Activated CD4-positive, alpha-beta T cell treated with anti-CD3 and anti-CD28 coated beads for 36 hours (primary cell): ENCODE measurements at places on chromosomes 4 and X. TPM values are rescaled to one million over a fixed set of nuclear protein-coding genes. Genes with fewer than 3 reads are reported as not detected.

DNA sequence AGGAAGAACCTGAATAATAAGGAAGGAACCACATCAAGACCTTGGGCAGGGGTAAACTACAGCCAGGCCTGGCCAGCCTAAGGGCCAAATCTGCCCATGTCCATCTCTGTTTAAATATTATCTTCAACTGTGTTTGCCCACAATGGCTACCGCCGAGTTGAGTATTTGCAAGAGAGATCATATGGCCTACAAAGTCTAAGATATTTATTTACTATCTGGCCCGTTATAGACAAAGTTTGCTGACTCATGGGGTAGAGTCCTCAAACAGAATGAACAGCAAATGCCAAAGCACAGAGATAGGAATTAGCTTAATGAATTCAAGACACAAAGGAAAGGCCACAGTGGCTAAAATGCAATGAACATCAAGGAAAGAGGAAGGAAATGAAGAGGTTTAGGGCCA lies 44.8 kb downstream of the RPS6KA3 start:
- peaks cover 52% of the 10 kb centered on the region for H3K4me1 ChIP-seq
- no peak overlapping the region for H3K4me3 ChIP-seq
- no peaks in the 10 kb centered on the region for H3K27me3 ChIP-seq

GRCh38 chr4:138113819-138114400 lies 128.2 kb downstream of the SLC7A11 start:
- no peaks in the 10 kb centered on the region for H3K36me3 ChIP-seq
- no peak overlapping the region for H3K27ac ChIP-seq
- peaks cover 7% of the 10 kb centered on the region for H3K27me3 ChIP-seq
- no peak for DNase-seq

DNA sequence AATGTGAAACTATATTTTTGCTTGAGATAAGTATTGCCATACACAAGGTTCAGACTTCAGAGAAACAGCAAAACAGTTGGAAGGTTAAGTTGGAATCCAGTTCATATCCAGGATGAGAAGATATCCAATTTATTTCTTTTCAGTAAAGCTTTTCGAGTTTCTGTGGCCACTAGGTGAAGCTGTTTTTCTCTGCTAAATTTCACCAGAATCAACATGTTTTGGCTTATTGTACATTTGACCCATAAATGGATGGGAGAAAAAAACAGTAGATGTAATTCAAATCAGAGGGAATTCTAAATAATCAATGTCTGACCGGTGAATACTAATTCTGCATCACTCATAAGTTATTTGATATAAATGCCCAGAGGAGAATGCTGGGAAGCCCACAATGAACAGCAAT lies 9.1 kb upstream of the METTL14 start:
- no peaks in the 10 kb centered on the region for H3K36me3 ChIP-seq
- no peaks in the 10 kb centered on the region for H3K27me3 ChIP-seq
- H3K4me1 ChIP-seq = no peaks in the 10 kb centered on the region
- H3K27ac ChIP-seq = no peak overlapping the region
- DNase-seq = no peak

DNA sequence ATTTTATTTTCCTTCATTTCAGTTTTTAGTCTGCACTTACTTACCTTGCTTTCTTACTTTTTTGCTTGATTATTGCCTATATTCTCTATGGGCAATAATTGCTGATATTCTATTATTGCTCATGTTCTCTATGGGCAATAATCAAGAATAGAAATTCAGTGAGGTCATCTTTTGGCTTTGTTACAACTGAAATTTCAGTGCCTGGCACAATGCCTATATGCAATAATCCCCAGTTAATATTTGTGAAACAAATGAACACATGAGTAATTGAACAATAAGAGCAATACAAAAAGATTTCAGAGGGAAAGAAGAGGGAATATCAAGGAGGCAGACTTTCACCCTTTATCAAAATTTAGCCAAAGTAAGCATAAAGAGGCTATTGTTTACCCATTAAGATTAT lies 48.6 kb upstream of the ARSJ start:
- no peaks in the 10 kb centered on the region for H3K4me1 ChIP-seq
- no peaks in the 10 kb centered on the region for H3K27me3 ChIP-seq
- no peak overlapping the region for H3K27ac ChIP-seq
- H3K4me3 ChIP-seq = no peak overlapping the region
- H3K36me3 ChIP-seq = no peaks in the 10 kb centered on the region

DNA sequence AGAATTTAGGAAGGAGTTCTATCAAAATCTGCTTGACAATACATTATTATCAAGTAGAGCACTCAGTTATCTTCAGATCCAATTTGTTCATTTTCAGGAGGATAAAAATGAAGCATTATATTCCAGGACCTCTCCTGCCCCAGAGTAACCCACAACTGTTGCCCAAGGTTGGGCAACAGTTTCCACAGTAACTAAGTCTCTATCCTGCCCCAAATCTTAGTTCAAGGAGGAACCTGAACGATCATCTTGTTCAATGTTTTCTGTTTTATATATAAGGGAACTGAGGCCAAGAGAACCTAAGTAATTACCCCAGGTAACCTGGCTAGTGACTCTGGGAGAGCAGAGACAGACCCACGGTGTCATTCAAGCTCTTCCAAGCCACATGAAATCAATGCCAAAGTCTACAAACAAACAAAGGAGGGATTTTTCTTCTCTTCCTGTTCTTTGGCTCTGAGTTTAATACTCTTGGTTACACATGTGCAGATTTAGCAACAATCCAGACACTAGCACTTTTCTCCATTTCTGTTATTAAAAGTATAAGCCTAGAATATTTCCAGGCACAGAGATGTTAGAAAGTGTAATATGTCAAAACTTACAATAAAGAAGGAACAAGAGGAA lies 105.6 kb downstream of the C4orf51 start:
- no peak overlapping the region for H3K27ac ChIP-seq
- DNase-seq = no peak
- peaks cover 57% of the 10 kb centered on the region for H3K36me3 ChIP-seq
- no peaks in the 10 kb centered on the region for H3K27me3 ChIP-seq
- H3K4me1 ChIP-seq = peaks cover 26% of the 10 kb centered on the region

- no peak overlapping the region for H3K4me3 ChIP-seq
- H3K4me1 ChIP-seq = peaks cover 5% of the 10 kb centered on the region
- no peaks in the 10 kb centered on the region for H3K36me3 ChIP-seq
- no peak overlapping the region for H3K27ac ChIP-seq
- peaks cover 49% of the 10 kb centered on the region for H3K27me3 ChIP-seq
Observed at GRCh38 chrX:638482-639131, 8.0 kb downstream of the SHOX start.

Gene BST1
- 0.66 TPM for total RNA-seq

DNA sequence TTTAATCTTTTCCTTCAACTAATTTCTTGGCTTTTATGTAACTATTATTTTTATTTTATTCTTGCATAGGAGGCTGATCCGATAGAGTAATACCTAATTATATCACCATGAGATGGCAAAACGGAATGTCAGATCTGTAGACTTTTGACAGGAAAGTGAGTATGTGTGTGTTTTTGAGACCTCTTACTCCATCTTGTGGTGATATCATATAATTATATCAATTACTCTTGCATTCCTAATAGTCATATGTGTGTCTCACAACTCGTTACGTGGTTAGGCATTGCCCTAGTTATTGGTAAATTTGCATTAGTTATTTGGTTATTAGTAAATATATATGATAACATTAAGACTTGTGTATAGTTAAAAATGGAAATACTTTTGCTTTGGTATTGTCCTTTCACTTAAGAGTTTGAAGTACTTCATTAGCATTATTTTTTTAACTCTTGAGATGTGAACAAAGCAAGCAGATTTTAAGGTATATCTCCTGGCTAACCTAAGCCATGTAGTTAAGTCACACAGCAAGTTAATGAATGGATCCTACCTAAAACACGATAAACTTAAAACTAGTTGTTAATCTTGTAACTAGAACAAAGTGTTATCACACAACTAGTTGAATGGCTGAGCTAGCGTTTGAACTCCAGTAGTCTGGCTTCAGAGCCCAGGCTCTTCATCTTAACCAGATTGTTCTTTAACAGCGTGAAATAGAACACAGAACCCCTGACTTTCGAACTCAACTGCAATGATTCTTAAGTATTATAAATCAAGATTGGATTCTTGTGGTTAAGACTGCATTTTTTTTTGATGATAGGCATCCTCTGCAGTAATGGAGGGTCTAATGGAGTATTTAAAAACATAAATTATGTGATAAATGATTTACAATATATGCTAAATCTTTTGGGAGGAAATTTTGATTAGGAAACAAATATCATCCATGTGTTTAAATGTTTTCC lies 67.1 kb downstream of the PGRMC2 start:
- no peak overlapping the region for H3K27ac ChIP-seq
- H3K4me3 ChIP-seq = no peak overlapping the region

GRCh38 chrX:134753718-134754008 lies 95.4 kb upstream of the PLAC1 start:
- H3K4me3 ChIP-seq = no peak overlapping the region
- no peak for DNase-seq
- no peak overlapping the region for H3K27ac ChIP-seq
- no peaks in the 10 kb centered on the region for H3K4me1 ChIP-seq
